ENCODE measurements at places on chromosomes 16 and 17.

GRCh38 chr16:66575060-66575459 lies 4.2 kb upstream of the CMTM2 start:
- DNase-seq = no peak

GRCh38 chr16:4679156-4679849 lies 14.1 kb upstream of the NUDT16L1 start:
- no peak for DNase-seq

- DNase-seq = no peak
Observed at GRCh38 chr16:54398986-54399385, 112.4 kb upstream of the IRX3 start.

- no peak for DNase-seq
Observed at GRCh38 chr17:33838281-33838680, 416.8 kb upstream of the CCL2 start.

GRCh38 chr17:75504347-75505151 lies 10.8 kb downstream of the CASKIN2 start:
- DNase-seq = peak; percentile 58

DNA sequence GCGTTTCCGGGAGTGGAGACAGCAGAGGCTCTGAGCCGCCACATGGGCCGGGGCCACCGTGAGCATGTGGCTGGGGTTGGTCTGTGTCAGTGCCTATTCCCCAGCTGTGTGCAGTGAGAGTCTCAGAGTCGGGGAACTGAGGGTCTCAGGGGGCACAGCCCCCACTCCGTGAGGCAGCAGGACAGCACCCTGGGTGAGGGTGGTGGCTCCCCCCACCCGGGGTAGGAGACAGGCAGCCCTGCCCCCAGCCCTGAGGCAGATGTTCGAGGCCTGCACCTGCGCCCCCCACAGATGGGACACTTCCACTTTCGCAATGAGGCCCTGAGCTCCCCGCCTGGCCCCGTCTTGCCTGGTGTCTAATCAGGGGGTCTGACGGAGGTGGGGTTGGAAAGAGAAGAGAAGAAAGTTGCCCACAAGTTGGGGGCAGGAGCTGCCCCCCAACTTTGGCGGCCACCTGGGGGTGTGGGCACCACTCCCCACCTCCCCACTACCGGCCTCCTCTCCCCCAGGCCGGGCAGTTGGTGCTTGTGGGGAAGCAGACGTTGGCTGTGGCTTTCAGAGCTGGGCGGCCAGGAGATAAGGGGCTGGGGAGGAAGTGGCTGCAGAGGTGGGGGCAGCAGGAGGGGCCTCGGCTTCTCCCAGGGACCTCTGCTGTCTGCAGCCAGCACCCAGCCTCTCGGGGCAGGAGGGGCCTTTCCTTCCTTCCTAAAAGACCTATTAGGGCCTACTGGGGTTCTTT lies 1.8 kb upstream of the CBFA2T3 start:
- no peak for DNase-seq
